Foreskin keratinocyte (primary cell): ENCODE measurements at places on chromosomes 6 and 20.
A peak's percentile ranks its signal among the peaks of the same experiment; 100 is the strongest.

DNA sequence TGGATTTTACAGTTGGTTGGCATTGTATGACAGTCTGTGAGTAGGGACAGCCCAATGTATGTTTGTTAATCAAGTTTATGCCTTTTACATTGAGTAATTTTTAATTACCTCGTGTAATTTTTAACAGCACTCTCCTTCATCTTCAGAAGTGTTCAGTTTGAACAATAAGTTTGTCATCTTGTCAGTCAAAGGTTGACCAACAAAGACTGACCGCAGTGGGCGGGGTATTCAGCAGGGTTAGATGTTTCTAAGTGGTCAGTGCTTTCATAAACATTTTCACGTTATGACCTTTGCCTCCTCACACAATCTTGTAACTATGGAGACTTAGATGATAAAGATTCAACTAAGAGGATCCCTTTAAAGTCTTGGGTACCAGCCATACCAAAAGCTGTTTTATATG is 40.8 kb downstream of the GFRA4 start:
- no peak for DNase-seq

DNA sequence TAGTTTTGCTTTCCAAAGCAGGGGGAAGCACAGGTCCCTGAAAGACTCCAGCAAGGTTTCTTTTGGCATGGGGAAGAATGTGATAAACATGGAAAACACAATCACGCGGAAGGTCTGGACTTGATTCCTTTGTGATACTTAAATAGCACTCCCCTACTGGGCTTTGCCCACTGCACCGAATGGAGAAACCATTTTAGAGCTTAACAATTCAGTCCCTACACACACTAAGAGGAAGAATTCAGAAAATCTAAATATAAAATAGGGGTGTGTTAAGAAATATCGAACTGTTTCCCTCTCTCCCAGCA is 71.4 kb upstream of the NHSL1 start:
- DNase-seq, result no peak

DNA sequence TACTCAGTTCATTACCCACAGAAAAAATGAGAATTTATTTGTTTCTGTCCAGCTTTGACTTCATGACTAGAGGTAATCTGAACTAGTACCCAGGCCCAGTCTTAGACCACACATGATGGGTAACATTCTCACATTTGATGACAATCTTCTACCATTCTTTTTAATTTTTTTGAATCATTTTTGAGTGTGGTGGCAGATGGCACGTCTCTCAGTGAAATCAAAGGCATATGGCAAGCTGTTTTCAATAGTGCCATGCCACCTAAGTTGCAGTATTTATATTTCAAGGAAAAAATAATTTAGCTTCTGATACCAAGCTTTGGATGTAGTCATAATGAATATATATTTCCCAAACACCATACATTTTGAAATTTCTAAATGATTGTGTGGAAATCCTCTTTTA is 88.8 kb upstream of the HS3ST5 start:
- no peak for DNase-seq

GRCh38 chr6:149252622-149253021 is 64.9 kb upstream of the TAB2 start:
- no peak for DNase-seq

- no peak for DNase-seq
Observed at GRCh38 chr6:53432318-53433161, 83.8 kb upstream of the ELOVL5 start.

DNA sequence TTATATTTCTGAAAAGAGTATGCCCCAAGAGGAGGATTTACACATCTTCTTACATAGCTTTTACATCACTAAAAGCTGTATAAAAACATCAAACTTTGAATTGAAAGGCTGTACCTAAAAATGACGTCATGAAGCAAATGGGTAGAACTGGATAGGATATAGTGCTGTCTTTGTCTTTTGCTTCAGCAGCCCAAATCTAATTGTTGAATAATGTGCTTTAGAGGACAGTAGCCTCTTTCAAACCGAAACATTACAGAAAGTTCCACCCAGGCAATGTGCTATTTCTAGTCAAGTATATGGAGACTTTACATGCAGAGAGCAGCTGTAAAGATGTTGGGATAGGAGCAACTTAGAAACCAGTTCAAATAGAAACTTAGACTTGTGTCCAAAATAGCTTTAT is 51.9 kb downstream of the ADGRG6 start:
- no peak for DNase-seq

- no peak for DNase-seq
Observed at GRCh38 chr6:137491478-137491877, 2.7 kb downstream of the OLIG3 start.

GRCh38 chr6:26234421-26235301 is 130.3 kb upstream of the BTN3A2 start:
- DNase-seq, result peak; percentile 70

- no peak for DNase-seq
Observed at GRCh38 chr20:63733117-63733516, 3.3 kb upstream of the LIME1 start.

- no peak for DNase-seq
Observed at GRCh38 chr6:34791164-34791700, 651 bp upstream of the BLTP3A start.

DNA sequence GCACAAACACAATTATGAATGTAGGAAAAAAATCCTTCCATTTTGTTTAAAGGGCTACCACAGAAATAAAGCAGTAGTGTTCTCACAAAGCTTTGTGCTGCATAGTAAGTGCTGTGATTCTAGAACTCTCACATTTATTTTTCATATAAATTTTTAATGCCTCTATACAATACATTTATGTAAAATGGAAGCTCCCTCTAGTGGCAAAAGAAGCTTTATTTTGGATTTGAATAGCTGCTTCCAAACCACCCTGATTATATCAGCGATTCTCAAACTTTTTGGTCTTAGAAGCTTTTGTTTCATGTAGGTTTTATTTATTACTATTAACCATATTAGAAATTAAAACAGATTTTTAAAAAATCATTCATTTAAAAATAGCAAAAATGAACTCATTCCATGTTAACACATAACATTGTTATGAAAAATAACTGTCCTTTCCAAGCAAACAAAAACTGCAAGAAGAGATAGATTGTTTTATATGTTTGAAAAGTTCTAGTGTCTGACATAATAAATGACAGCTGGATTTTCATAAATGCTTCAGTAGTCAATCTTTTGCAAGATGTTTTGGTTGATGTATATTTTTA is 38.4 kb downstream of the HS3ST5 start:
- no peak for DNase-seq

- DNase-seq, result peak; percentile 98
Observed at GRCh38 chr6:126919947-126920346, 198.5 kb upstream of the RSPO3 start.

GRCh38 chr6:123940551-123940950 is 136.9 kb downstream of the NKAIN2 start:
- DNase-seq, result no peak

DNA sequence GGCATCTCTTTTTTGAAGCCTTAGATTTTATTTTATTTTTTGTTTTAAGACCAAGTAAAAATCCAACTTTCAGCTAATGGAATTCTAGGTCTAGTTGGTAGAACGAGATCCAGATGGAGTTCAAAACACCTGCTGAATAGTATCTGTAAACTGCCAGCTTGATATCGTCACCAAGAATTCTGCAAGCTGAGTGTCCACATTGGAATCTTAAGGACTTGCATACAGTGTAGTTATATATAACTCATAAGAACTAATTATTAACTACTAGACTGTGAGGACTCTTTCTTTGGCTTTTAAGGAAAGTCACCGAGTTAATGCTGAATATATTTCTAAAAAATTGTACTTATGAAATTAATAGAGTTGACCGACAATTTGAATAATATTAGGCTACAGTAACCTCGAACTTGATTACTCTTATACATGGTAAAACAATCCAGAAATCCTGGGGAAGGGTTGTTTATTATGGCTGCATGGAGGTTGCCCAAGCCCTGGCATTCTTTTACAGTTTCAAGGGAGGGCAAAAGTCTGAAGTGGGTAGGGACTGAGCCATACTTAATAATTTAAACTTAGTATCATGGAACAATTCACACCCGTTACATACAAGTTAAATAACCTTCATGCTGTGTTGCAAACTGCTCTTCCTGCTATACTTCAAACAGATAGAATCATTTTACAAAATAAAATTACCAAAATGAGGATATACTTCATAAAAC is 553.9 kb downstream of the PTPRT start:
- DNase-seq, result no peak

DNA sequence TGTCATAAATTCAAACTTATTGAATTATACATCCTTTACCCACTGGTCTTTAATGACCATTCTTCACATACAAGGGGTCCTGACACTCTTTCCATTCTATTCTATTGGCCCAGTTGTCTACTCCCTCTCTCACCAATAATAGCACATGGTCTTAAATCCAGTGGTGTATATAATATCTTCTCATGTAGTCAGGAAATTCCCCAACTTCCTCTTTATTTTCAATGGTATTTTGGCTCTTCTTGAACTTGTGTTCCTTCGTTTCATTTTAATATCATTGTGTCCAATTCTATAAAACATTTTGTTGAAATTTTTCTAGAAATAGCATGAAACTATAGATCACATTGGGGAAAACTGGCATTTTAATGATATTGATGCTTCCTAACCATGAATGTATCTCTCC is 36.8 kb downstream of the PSMB9 start:
- no peak for DNase-seq

GRCh38 chr6:168960551-168961263 is 292.9 kb downstream of the THBS2 start:
- DNase-seq, result no peak

GRCh38 chr6:3654898-3655297 is 96.6 kb downstream of the PXDC1 start:
- no peak for DNase-seq

DNA sequence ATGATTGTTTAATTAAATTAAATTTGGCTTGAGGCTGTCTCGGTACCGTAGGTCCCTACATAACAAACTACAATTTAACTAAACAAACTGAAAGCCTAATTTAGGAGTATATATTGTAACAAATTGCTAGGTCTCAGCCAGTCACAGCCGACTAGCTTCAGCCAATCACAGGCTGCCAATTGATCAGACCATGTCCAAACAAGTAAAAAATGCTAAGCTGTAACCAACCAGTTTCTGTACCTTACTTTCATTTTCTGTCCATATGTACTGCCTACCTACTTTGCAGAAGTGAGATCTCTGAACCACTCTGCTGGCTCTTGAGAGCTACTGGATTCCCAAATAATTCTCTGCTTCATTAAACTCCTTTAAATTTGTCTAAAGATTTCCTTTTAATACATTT is 648.0 kb upstream of the GJE1 start:
- DNase-seq, result peak; percentile 42
